Activated CD4-positive, alpha-beta T cell treated with anti-CD3 and anti-CD28 coated beads, Interleukin-2, amount 50 U/mL, for 1 hour (primary cell): ENCODE measurements at places on chromosomes 16 and 17.

- DNase-seq: no peak
Observed at GRCh38 chr17:31281061-31281460, 16.0 kb downstream of the OMG start.

DNA sequence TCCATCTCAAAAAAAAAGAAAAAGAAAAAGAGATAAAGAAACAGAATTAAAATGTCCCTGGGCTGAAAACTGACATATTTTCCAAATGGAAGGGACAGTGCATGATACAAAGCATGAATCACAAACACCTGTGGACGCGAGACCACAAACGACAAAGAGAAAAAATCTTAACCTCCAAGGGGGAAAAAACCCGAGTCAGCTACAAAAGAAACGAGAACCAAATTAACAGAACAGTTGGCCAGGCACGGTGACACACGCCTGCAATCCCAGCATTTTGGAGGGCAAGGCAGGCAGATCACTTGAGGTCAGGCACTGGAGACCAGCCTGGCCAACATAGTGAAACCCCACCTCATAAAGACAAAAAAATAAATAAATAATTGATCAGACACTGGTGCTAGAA, 1.9 kb downstream of the TRAP1 start:
- DNase-seq: no peak

- no peak for DNase-seq
Observed at GRCh38 chr17:79912552-79913330, 73.5 kb upstream of the CBX4 start.

GRCh38 chr17:50221864-50222545, 20.6 kb upstream of the COL1A1 start:
- DNase-seq: no peak

DNA sequence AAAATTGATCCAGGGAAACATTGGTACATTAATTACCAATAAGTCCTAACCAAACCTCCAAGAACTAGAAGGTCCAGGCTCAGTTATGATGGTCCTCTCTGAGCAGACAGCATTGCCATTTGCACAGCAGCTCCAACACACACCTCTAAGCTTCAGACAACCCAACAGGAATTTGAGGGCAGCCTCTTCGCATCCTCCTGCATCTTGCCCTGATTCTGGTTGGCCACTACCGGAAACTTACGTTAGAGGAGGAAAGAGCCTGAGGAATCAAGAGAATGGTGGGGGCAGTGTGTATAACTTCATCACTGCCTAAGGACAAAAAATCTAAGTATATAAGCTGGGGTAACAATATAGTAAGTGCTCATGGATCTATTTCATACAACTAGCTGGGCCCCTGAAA, 15.7 kb downstream of the FAM117A start:
- peak; percentile 23 for DNase-seq

GRCh38 chr17:73272906-73273218, 11.2 kb upstream of the CPSF4L start:
- no peak for DNase-seq
